ENCODE measurements at places on chromosomes 4 and X.

DNA sequence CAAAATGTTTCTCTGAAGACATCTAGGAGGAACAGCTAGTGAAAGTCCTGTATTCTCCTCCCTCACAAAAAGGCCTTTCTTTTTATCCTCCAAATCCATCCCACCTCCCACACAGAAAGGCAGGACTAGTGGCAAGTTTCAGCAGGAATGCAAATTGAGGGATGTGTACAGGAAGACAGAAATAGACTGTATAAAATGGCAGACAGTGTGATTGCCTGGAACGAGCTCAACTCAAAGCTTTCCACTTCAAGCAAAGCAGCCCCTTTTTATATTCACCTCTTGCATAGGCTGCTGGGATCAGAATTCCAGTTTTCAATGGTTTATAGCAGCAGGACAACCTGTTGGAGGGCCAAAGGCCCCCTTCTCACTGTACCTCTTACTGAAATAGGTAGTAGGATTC lies 57.5 kb downstream of the DCX start:
- no peak for DNase-seq

DNA sequence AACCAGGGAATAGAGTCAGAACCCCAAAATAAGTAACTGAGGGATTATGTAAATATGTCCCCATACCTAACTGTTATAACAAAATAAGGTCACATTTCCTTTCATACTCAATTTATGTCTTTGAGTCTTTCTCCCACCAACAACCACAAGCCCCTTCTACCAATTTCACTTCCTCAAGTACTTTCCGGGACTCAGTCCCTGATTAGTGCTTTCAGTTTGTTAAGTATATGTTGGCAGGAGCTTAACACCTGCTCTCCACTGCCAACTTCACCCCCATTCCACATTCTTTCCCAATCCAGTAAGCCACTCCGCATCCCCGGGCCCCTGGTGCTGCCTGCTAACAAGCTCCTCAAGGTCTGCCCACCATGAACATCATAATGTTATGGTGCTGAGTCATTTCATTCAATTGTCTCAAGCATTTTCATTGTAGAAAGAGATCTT lies 71.3 kb upstream of the SPRY1 start:
- DNase-seq, result peak; percentile 54

- no peak for DNase-seq
Measured at GRCh38 chr4:140268186-140268841, 105.1 kb upstream of the SCOC start.

GRCh38 chr4:54233697-54234496 lies 4.8 kb downstream of the PDGFRA start:
- DNase-seq, result peak; percentile 63

DNA sequence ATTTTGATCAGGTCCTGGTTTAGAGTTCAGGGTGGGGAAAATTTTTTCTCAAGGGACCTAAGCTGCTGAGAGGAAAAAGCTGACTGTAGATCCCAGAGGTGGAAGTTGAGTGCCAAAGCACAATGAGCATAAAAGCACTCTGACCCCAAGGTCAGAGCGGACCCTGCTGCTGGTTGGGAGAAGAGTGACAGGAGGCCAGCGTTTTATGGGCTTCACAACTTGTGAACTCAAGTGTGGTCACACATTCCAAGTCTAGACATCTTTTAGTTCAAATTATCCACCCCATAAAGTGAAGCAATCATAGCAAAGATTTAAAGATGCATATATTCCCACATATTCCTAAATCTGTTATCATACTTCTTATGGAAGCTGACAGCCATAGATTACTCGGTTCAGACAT lies 220.3 kb downstream of the CHIC2 start:
- no peak for DNase-seq

DNA sequence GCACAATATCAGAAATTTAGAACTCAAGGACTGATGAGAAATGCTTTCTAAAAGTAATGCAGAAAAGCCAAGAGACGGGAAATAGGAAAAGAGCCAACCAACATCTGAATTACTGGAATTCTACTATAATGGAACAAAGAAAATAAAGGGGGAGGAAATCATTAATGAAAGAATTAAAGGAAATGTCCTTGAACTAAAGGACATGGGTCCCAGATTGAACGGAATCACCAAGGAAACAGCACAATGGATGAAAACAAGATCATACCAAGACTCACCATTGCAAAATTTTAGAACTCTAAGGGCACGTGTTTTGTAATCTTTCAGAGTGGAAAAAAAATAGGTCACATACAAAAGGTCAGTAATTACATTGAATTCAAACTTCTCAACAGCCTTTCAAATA lies 35.9 kb downstream of the HPGDS start:
- no peak for DNase-seq

- DNase-seq, result no peak
Measured at GRCh38 chr4:152424977-152425376, 110.9 kb downstream of the FBXW7 start.

DNA sequence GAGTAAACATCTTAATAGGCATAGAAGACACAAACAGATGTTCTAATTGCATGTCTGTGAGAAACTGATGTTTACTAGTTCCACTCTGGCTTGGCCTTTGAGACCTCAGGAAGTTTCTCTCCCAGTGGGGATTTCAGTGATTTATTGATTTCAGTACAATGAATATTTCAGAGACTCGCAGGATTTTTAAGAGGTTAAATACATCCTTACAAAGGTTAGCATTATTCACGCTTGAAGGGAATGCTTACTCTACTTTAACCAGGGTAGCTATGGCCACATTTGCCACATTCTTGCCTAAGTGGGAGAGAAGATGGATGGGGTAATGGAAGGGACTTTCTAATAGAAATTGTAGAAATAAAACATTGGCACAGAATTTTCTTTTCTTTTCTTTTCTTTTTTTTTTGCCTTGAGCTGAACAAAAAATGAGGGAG lies 480.1 kb downstream of the SPRY1 start:
- no peak for DNase-seq

- no peak for DNase-seq
Measured at GRCh38 chr4:1032861-1033260, 21.4 kb downstream of the FGFRL1 start.

DNA sequence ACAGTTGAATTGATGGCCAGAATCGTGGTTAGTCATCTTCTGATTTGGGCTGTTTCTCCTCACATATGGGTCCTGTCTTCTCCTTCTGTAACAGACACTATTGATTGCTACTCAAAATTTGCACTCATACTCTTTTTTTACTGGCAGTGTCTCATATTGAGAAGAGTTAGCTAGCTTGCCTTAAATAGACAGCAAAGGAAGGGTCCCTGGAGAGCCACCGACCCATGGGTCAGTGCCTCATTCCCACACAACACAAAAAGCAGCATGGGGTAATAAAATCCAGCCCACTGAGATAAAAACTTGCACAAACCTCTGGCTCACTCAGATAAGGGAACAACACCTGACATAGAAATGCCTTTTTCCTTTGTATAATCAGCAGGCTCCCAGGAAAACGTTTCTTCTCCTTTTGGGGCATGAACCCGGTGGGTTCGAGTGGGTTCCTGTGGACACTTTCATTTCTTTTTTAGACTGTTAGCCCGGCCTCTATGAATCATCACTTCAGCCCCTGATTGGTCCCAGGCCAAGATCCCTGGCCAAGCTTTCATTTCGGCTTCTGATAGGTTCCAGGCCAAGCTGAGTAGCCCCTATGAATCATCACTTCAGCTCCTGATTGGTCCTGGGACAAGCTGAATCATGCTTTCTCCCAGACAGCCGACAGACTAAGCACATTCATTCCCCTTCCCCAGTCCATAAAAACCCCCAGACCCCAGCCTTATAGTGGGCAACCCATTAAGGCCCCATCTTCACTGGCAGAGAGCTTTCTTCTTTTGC lies 408.1 kb downstream of the DCAF12L2 start:
- no peak for DNase-seq

- no peak for DNase-seq
Measured at GRCh38 chr4:76420188-76420761, 666 bp downstream of the CCDC158 start.

- no peak for DNase-seq
Measured at GRCh38 chr4:57093845-57094831, 16.0 kb downstream of the IGFBP7 start.

DNA sequence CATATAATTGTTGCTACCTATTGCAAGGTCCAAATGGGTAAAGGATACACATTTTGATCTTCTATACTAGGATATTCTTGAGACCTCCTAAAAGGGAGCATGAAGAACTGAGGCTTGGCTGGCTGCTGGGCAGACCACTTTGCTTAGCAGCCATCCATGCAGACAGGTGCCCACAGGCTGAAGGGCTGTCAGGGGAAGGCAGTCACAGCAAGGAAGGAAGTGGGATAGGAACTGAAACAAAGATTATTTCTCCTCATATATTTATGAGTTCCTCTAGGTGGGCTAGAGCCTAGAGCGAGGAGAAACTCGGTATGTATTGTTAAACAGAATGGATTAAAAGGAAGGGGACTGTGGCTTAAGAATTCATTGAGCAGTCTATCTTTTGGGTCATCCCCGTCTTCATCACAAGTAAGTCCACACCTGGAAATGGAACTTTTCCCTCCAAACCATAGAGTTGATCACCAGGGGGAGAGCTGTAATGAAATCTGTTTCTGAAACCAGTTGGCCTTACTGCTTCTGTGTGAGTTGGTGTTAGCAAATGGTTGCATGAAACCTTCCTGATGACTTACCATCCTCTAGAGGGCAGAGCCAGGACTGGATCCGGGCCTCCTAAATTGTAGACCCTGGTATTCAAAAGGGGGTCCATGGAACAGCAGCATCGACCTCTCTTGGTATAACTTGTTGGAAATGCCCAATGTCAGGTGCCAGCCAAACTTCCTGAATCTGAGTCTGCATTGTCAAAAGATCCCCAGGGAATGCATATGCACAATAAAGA lies 42.3 kb downstream of the AFF2 start:
- DNase-seq, result no peak

DNA sequence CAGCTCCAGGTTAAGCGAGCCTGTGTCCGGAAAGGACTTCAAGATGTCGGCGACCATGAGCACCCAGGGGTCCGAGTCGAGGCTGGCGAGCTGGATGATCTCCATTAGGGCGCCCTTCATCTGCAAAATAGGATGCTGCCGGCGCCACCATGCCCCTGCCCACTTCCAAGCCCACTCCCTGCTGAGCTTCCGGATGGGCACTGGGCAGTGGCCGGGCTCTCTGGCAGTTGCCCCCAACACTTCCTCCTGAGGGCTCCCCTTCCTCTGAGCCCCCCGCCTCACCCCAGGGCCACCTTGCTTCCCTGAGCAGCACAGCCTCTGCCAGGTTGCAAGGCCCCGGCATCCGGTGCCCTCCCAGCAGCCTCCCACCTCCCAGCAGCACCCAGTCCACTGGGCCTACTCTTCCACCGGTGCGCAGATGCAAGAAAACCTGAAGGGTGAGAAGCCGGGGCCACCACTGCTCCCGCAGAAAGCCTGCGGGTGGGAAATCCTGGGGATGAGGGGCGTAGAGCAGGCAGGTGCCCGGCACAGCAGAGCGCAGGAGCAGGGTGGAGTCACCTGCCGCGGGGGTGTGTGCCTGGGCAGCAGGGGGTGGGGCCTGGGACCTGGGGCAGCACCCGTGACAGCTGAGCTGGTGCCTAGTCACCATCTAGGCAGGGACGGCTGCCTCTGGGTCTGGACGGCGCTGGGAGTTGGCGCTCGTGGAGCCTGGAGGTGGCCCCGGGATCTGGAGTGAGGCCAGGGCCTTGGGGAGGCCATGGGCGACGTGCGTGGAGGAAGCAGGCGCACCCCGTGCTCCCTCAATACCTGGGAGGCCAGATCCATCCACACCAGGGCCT lies 17.0 kb downstream of the NELFA start:
- no peak for DNase-seq

DNA sequence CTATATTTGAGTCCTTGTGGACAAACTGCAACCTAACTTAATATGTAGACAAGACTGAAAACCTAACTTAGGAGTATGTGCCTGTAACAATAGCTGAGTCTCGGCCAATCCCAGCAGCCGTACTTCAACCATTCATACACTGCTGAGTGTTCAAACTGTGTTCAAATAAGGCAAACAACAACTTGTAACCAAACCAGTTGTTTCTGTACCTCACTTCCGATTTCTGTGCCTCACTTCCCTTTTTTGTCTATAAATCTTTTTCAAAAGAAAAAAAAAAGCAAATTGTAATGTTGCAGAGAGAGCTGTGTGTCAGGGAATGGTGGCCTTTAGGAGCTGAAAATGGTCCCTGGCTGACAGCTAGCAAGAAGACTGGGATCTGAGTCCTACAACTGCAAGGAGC lies 46.0 kb downstream of the GEMIN8 start:
- DNase-seq, result no peak

GRCh38 chrX:7889680-7890079 lies 37.5 kb downstream of the PNPLA4 start:
- no peak for DNase-seq

DNA sequence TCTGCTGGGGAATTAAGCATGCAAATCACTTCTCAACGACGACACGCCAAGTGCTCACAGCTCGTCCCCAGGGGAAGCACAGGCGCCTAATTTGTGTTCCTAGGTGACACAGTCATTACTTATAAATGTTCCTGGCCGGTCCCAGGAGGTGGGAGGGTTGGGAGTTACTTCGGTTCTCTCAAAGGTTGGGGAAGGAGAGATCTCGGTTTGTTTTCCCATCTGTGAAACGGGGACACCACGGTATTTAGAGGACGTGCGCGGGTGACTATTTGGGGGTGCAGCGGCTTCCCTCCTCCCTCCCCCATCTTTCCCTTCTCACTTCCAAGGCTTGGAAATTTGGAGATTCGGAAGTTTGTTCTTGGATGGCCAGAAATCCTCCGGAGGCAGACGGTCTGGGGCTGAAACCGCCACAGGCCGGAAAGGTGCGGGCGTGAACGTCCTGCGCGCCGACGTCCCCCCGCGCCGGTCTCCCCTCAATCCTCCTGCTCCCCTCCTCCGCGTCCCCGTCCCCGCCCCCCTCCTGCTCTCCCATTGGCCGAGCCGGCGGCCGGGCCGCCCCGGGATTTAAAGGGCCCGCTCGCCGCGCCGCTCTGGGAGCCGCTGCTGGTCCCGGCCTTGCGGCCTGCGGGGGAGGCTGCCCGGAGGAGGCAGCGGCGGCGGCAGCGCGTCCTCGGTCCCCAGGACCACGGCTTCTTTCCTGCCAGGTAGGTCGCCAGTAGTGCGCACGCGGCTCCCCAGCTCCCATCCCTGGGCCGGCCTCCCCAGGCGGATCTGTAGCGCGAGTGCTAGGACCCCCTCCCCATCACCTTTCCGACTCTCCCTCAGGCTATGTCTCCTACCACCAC lies at the start of gene PORCN:
Gene PORCN (plus strand): TSS at position 593 of the 845 bp plus-strand sequence. CDS start 829 bp downstream, outside the sequence.
- peak; percentile 89 for DNase-seq

- no peak for DNase-seq
Measured at GRCh38 chr4:138863160-138863559, 152.4 kb upstream of the NOCT start.

DNA sequence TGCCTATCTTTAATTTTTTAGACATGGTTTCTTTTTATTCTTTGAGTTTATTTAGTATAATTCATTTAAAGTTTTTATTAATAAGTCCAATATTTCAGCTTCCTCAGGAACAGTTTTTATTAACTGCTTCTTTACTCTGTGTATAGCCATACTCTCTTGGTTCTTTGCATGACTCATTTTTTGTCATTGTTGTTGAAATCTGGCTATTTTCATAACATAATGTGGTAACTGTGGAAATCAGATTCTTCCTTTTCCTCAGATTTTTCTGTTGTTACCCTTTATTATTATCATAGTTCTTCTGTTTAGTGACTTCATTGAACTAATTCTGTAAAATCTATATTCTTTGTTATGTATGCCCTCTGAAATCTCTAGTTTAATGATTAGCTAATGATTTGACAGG lies 124.9 kb upstream of the CYSLTR1 start:
- no peak for DNase-seq

GRCh38 chr4:138798404-138798803 lies 217.2 kb upstream of the NOCT start:
- no peak for DNase-seq

GRCh38 chrX:118022753-118023152 lies 93.9 kb downstream of the KLHL13 start:
- no peak for DNase-seq

GRCh38 chr4:53116954-53117353 lies 248.9 kb downstream of the SCFD2 start:
- no peak for DNase-seq

GRCh38 chrX:43469391-43470054 lies 186.6 kb upstream of the MAOA start:
- DNase-seq, result no peak
